ENCODE measurements at places on chromosomes 11 and 22. TPM values are rescaled to one million over a fixed set of nuclear protein-coding genes. Genes with fewer than 3 reads are reported as not detected.
A peak's percentile ranks its signal among the peaks of the same experiment; 100 is the strongest.

- no peak for DNase-seq
Measured at GRCh38 chr22:37526376-37526775, 7.2 kb upstream of the CARD10 start.

GRCh38 chr11:61914471-61915171 is 2.7 kb downstream of the RAB3IL1 start:
- DNase-seq = no peak

- DNase-seq = peak; percentile 91
Measured at GRCh38 chr11:88357323-88358039, 19.9 kb upstream of the CTSC start.

GRCh38 chr11:130400781-130401483 is 27.5 kb downstream of the ADAMTS8 start:
- no peak for DNase-seq

- no peak for DNase-seq
Measured at GRCh38 chr11:68924073-68924925, 20.6 kb downstream of the IGHMBP2 start.

GRCh38 chr11:120324932-120325810 is at the start of gene TLCD5:
Gene TLCD5 (plus strand): TSS chr11:120325299. CDS start chr11:120327442, 2,143 bp downstream.
- no peak for DNase-seq

DNA sequence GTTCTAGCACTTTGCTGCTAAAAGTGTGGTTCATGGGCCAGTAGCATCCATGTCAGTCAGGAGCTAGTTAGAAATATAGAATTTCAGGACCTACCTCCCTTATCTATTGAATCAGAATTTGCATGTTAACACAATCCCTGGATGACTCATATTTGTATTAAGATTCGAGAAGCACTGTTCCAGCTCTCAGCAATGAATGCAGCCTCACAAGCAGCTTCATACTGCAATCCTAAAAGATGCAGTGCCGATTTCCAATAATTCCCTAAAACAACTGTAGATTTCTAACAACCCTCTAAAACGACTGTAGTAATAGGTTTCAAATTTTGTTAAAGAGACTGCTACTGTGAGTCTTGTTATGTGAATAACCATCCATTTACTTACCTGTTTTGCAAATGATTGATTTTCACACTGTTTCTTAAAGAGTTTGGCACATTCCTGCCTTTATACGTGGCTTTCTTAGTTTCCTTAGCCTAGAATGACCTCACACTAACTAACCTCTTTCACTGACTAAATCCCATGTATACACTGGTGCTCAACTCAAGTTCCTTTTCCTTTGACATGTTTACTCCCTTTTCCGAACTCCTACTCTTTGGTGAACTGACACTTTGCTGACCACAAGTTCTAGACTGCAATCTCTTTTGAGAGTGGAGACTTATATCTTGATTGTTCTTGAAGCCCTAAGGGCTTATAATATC is 511.8 kb downstream of the METTL15 start:
- peak; percentile 76 for DNase-seq

- no peak for DNase-seq
Measured at GRCh38 chr11:27095887-27096286, 55.3 kb downstream of the BBOX1 start.

DNA sequence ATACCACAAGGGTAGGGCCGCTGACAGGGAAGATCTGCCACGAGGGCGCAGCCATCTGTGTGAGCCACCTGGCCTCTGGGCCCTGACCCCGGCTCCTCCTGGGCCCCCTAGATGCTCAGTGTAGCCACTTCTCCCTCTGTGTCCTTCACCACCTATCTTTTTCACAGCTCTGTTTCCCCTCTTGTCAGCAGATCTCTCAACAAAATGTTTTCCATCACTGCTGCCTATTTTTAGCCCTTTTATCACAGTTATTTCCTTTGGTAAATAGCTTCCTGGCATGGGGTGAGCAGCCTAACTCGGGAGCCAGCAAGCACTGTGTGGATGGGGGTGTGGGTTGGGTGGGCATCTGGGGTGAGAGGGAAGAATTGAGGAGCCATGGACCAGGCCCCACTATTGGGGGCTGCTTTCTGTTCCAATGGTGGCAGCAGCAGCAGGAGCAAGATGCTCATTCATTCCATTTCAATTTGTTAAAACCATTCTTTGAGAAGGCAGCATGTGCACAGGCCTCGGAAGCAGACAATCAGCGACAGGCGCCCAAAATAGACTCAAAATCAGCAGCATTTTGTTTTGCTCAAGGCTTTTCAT is 135.2 kb upstream of the NAV2 start:
- no peak for DNase-seq

DNA sequence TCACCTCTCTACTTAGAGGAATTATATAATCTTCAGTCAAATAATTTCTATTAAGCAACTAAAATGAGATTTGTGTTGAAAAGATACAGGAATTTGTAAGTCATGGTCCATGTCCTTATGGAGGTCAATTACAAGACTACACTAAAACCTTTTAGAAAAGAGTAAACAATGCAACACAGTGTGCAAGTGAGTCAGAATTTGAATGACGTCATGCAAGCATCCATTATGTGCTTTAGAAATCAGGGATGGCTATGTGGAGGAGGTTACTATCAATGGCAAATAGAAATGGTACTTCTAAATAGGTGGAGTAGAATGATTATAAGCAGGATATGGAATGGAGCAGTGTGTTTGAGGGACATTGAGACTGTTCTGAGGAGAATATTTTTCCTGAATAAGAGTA is 16.6 kb downstream of the OR10D3 start:
- DNase-seq = peak; percentile 79

DNA sequence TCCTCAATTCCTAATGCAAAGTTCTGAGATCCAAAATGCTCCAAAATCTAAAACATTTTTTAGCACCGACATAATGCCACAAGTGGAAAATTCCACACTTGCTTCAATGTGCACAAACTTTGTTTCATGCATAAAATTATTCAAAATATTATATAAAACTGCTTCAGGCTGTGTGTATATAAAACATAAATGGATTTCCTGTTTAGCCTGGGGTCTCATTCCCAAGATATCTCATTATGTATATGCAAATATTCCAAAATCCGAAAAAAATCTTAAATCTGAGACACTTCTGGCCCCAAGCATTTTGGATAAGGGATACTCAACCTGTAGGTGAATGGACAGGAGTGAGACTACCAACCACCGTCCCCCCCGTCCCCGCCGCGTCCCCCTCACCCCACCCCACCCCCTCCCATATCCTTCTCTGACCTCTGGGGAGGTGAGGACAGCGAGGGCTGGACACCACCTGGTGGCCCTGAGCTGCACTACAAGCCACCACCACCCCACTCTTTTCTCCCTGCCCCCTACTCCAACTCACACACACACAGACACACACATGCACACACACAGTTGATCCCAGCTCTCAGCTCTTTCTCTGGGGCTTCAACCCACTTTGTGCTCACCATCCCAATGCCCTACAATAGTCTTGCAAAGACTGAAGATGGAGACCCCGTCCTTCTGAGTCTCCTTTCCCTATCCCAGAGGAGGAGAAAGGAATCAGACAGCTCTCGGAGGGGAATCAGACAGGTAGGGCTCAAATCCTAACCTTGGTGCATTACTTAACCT is 101.0 kb downstream of the PDE2A start:
- peak; percentile 28 for DNase-seq

DNA sequence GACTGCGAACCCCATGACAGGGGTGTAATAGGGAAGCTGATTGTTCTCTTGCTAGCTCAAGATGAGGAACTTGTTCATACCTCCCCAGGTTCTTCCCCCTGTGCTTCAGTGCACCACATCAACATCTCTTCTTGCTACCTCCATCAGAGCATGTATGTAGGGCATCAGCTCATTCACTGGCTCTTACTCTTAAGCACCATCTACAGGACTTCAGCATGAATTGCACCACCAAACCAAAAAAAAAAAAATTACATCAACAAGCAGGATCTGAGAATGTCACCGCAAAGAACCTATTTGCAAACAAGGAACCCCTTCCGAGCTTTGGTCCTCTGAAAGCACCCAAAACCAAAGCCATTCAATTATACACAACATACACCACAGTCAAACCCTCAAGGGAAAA is 2226.5 kb upstream of the RAG2 start:
- peak; percentile 1 for DNase-seq

DNA sequence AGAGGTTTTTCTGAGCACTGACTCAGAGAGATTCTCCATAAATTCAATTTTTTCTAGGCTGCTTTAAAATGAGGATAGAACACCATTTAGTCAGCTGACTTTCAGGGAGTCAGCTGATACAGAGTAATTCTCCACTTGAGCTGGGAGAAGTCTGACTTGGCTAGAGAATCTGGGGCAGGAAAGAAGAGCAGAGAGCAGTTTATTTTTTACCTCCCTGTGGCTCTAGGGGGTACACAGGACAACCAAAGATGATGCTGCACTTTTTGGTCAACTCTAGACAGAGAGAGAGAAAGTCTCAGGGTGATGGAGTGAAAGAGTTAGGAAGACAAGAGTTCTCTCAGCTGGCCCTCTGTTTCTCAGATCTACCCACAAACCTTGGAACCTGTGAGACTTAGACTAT is 67.3 kb upstream of the EED start:
- no peak for DNase-seq

GRCh38 chr11:27405134-27405533 is 42.1 kb upstream of the CCDC34 start:
- DNase-seq = no peak

GRCh38 chr11:43756575-43756974 is 76.0 kb downstream of the HSD17B12 start:
- DNase-seq = no peak

The DERL3 gene
- 0.59 TPM for total RNA-seq

The CD248 gene
- not detected for total RNA-seq

The SART1 gene
- 28.4 TPM for total RNA-seq

The GGT5 gene
- not detected for total RNA-seq

The LYVE1 gene
- not detected for total RNA-seq

The BACE1-AS gene
- total RNA-seq = 5.3 TPM
